ENCODE measurements at places on chromosomes 5 and 9.

DNA sequence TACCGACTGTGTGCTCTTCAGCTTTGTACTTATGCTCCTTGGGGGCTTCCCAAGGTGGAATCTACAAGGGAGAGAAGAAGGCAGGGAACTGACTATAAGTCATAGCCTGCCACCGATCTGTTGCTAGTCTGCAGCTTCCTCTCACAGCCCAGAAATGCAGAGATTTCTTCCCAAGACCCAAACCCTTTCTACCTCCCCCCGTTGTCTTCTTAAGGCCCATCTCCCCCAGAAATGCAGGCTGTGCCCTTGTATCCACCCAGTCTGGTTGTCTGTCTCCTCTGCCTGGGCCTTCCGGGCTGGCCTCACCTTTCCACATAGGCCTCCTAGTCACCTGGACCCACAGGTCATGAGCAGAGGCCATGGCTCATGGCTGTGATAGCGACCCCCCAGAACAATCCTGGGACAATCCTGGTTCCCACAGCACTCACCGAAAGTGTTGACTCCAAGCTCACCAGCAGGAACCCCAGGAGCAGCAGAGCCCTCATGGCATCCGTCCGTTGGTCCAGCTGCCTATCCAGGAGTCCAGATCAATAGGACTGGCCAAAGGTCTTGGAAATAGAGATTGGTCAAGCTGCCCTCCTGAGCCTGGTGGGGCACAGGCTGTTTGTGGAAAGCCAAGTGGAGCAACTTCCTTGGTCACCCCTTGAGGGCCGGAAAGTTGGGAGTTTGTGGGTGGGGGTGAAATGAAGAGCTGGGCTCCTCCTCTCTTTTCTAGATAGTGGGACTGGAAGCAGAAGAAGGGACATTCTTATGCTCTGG, at the start of gene F12:
Gene F12, minus strand, starts transcription at position 522 of the 759 bp plus-strand sequence. Its CDS starts 37 bp downstream, at position 485.
- DNase-seq, result no peak

GRCh38 chr9:23821375-23822181, 4.5 kb downstream of the ELAVL2 start:
- no peak for DNase-seq

- peak; percentile 70 for DNase-seq
Observed at GRCh38 chr5:96752341-96753016, 55.3 kb downstream of the ERAP1 start.

DNA sequence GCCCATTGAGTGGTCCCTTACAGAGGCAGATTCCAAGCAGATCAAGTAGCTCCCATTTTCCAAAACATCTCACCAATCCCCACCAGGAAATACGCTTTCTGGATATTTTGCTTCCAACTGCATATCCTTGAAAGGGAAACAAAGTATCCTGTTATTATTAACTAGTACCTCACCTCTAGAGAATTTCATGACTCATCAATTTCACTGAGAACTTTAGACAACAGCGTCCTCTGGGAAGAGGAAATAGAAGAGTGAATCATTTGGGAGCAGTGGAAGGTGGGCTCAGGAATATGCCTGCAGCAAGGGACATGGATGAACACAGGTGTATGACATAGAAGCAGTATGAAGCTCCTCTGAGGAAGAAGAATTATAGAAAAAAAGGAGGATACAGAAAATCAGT, 186.7 kb downstream of the MARCHF11 start:
- DNase-seq, result no peak

DNA sequence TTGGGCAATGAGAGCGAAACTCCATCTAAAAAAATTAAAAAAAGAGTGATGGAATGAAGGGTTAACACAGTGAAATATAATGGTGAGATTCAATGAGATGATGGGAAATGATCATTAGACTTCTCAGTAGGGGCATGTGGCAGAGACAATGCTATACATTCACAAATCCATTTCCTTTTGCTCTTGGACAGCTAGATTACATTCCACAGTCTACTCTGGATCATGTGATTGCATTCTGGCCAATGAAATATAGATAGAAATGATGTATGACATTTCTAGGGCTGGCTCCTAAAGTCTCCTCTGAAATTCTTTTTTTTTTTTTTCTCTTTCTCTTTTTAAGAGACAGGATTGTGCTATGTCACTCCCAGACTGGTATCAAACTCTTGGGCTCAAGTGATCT, 3.8 kb upstream of the GALT start:
- no peak for DNase-seq

- no peak for DNase-seq
Observed at GRCh38 chr9:99274016-99274415, 51.9 kb downstream of the SEC61B start.
